ENCODE measurements at places on chromosomes 2 and 18. TPM values are rescaled to one million over a fixed set of nuclear protein-coding genes. Genes with fewer than 3 reads are reported as not detected.

DNA sequence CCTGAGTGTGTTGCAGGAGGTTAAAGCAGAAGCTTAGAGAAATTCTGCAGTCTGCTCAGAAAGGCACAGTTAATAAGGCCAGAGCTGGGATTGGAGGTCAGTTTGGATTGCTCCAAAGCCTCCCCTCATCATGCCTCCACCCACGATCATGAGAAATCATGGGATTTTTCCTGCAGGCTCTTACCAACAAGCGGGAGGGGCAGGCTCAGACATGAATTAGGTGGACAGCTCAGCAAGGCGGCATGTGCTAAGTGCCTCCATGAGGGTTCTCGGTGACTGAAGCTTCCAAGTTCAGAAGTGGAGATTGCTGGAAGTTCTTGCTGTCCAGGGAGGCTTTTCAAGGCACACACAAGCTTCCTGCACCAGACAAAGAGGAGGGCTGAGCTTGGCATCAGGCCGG, 163.8 kb downstream of the SETBP1 start:
- DNase-seq = no peak

DNA sequence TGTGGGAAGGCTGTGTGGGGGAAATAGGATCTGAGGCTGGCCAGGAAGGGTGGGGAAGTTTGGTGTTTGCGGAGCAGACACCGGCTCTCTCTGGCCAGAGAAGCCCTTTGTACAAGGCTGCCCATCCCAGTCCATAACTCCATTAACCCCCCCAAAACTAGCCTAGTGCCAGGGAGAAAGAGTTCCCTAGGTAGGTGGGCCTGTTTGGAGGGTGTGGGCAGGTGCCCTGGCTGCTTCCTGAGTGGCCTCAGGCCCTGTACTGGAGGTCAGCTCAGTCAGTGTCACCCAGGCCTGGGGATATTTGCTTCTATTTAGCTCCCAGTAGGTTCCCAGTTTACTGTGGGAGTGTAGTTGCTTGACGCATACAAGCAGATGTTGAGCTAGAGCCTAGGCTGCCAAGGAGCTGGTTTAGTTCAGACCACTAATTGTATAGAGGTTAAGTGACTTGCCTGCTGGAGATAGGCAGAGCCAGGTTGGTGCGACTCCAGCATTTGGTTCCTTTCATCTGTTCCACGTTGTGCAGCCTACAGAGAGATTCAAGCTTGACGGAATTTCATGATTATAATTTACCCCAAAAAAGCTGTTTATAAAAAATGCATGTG, 2.9 kb upstream of the GREB1 start:
- no peak for DNase-seq

DNA sequence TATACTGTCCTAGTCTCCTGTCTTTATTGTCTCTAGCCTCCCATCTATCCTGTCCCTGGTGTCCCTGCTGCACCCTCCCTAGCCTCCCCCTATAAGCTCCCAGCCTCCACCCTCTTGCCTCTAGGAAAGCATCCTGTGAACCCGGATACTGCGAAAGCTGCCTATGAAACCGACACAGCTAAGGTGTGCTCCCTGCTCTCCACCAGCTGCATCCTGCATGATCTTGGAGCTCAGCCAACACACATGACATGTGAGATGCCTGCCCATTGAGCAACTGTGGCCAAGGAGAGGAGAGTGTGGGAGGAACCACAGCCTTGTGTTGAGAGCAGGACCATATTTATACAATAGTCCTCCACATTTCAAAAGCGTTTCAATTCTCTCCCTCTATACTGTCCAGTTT, 187.1 kb downstream of the ZBTB7C start:
- peak; percentile 23 for DNase-seq

DNA sequence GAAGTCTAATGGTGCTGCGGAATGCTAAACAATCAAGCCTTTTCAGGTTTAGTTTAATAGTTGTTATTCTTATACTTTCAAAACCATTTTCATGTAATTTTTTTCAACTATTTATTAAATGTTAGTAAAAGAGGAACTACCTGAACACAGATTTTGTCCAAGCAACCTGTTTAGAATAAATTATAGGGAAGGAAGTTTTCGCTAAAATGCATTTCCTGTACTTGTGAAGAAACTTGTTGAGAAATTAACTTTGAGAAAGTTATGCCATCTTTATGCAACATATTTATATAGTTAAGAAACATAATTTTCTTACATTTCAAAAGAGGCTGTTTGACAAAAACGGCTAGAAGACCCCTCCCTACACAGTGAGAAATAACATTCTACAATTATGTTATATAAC, 16.6 kb downstream of the MAP4K4 start:
- no peak for DNase-seq

- no peak for DNase-seq
Observed at GRCh38 chr2:100246163-100247145, 75.8 kb downstream of the LONRF2 start.

- no peak for DNase-seq
Observed at GRCh38 chr2:38266382-38267061, 110.6 kb downstream of the ATL2 start.

- DNase-seq = no peak
Observed at GRCh38 chr2:178863130-178863855, 56.1 kb upstream of the TTN start.

DNA sequence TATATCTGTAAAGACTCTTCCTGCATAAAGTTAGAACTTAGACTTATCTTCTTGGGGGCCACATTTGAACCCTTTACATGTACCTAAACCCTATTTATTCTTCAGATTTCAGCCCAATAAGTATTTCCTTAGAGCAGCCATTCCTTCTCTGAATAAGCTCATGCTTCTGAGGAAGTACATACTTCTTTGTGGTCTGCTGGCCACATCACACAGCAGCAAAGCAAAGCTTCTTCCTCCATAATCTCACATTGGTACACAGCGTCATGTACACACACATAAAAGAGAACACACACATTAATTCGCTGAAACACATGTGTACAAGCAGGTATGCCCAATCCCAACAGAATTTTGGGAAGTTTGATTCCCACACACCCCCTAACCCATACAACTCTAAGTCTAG, 331.0 kb downstream of the CDH2 start:
- DNase-seq = no peak

GRCh38 chr2:10205162-10205475, 82.6 kb downstream of the RRM2 start:
- DNase-seq = no peak

DNA sequence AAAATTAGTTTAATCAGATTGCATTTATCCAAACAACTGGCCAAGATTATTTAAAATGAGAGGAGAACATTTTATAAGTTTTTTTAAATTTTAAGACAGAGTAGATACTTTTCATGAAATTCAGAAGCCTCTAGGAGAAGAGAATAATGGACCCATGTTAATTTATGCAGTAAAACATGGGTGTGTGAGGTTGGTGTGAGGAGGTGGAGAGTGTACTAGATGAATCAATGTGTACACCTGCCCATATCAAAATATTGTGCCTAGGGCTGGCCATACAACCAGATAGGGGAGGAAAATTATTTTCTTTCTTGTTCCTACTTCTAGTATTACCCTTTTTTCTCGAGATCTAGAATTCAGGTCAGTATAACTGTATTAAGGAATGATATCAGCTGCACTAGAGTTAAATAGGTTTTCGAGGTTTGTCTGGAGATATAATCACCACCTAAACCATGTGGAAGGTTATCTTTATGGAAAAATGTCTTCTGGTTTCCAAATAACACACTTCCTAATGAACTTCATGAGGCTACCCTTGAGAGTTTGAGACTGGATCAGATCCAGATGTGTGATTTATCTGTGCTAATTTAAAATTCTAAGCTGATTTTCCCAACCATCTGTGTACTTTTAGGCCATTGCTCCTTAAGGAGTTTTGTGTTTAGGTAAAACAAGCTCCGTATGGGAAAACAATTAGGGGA, 37.6 kb downstream of the TMEM178A start:
- DNase-seq = no peak

DNA sequence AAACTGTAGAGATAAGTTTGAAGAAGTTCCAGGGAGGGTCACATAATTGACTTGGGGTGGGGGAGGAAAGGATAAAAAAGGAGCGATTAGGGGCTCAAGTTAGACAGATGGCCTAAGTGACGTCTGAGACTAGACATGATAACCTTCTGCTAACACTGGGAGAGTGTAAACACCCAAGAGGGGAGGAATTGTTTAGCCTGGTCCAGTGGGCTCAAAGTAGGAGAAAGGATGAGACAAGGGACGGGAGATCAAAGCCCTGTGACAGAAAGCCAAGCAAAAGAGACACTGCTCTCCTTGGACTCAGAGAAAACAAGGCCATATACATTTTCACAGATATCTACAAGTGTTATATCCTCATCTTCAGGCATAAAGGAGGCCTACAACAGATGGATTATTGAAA, 45.5 kb upstream of the IHH start:
- no peak for DNase-seq

- no peak for DNase-seq
Observed at GRCh38 chr2:138829326-138829919, 49.2 kb upstream of the NXPH2 start.

GRCh38 chr2:189543367-189543766, 37.2 kb downstream of the SLC40A1 start:
- no peak for DNase-seq

DNA sequence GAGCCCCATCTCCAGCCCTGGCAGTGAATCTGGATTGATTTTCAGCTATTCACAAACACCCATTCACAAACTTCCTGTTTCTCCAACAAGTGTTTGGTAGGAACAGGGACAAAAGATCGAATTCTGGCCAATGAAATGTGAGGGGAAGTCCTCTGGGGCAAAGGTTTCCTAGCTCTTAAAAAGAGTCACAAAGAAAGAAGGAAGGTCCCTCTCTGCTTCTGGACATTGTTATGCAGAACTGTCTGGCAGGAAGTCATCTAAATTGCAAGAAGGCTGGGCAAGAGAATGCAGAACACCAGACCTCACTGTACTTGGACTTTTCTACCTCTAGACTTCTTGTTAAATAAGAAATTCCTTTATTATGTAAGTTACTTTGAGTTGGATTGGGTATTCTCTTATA, 137.3 kb downstream of the CCDC148 start:
- no peak for DNase-seq

DNA sequence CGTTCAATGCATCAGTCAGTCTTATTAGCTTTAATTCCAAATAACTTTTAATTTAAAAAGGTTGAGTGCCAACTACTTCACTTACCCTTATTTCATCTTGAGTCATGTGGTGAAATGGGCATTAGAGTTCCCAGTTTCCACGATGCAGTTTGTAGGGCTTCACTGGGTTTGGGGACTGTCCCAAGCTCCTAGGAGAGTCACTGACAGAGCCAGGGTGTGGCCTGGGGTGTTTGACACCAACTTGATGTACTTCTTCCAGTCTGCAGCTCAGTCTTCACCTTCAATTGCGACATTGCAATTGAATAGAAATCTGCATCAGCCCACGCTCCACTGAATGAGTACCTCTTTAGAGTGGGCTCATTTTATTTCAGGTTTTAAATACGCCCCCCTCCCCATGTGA, 165.3 kb downstream of the ARL4C start:
- DNase-seq = no peak

DNA sequence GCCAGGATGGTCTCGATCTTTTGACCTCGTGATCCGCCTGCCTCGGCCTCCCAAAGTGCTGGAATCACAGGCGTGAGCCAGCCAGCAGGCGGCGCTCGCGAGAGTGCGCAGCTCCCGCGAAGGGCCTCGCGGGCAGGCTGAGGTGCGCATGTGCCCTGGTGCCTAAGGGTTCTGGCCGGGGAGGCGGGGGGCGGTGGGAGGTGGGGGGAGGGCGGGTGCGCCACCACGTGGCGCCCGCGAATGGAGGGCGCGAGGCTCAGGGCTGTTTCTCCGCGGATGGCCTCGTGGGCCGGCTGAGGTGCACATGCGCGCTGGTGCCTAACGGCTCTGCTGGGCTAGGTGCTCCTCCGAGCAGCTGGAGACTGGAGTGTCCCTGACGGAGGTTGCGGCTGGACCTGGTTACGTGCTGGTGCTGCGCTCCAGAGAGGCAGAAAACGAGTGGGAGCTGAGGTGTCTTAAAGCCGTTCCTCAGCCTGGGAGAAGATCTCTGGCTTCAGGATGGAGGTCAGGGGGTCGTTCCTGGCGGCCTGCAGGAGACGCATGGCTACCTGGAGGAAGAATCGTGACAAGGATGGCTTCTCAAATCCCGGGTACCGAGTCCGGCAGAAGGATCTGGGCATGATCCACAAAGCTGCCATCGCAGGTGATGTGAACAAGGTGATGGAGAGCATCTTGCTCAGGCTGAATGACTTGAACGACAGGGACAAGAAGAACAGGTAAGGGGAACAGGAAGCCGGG, at the start of gene ANKRD62:
ANKRD62 (plus strand) TSS at position 324 of the 738 bp plus-strand sequence; CDS start at position 499, 175 bp downstream.
- DNase-seq = no peak

DNA sequence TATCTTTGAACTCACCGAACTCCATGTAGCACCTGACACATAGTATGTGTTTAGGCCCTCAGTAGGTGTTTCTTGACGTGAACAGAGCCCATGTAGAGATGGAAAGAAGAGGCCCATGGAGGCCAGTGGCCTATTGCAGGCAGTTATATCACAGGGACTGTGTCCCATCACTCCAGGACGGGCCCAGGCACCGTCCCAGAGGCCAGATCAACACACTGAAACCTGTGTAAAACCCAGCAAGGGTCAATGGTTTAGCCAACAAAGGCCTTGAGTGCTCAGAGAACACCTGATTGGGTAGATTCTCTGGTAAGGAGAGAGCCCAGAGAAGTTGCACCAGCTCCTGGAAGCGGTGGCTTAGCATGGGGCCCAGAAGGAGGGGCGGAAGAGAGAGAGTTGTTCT, 82.8 kb downstream of the INHBB start:
- DNase-seq = no peak

DNA sequence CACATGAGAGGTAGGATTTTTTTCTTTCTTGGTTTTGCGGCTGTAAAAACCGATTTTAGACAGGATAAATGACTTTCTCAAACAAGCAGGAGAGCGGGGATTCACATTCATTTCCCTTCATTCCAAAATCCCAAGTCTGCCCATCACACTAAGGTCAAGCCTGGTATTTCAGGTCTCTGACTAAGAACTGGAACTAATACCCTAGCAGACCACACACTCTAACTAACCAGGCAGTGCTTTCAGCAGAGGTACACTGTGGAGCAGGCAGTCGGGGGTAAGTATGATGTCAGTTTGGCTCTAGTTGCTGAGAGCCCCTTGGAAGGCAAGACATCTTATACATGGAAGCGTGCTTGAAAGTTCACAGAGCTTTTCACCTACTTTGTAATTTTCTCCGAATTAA, 128.1 kb upstream of the LHCGR start:
- no peak for DNase-seq

DNA sequence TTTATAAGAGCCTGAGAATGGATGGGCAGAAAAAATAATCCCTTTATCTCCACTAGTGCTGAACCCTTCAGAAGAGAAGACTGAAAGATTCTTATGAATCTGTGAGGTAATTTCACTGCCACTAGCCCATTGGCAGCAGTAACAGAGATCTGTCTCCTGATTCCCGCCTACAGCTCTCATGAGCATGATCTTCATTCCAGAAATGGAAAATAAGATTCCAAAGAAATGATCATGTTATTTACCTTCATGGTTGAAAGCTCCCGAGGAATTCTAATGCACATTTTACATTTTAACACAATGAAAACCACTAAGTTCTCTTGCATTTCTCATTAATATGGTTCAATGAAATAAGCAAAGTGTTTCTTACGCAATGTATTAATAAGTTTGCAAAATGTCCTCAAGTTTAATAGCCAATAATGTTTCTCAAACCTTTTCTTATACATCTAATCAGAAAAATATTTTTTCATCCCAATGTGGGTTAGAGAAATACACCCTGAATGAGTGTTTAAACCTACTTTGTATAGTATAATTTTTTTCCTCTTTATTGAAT, 905.6 kb downstream of the TMEM182 start:
- DNase-seq = no peak

- DNase-seq = no peak
Observed at GRCh38 chr2:63871864-63872263, 30.2 kb downstream of the UGP2 start.

Gene ZC3H6
- 9.7 TPM for total RNA-seq

Gene GRP
- total RNA-seq = 2.4 TPM

Gene HOXD9
- 4.7 TPM for total RNA-seq

Gene SOCS6
- total RNA-seq = 18.7 TPM

Gene CDK5R2
- total RNA-seq = not detected

Gene PLB1
- 7.2 TPM for total RNA-seq

Gene IL1R2
- 15.6 TPM for total RNA-seq
